ENCODE measurements at places on chromosomes 6 and 20. TPM values are rescaled to one million over a fixed set of nuclear protein-coding genes. Genes with fewer than 3 reads are reported as not detected.

The HSPA12B gene
- total RNA-seq, result not detected

The ADAT2 gene
- total RNA-seq, result 6.2 TPM

The GRM1 gene
- total RNA-seq, result 0.07 TPM

The NINL gene
- 7.9 TPM for total RNA-seq

The MAS1 gene
- total RNA-seq, result not detected

The PERP gene
- total RNA-seq, result 36.4 TPM

The HSPA1L gene
- total RNA-seq, result 1.1 TPM

The TBXT gene
- total RNA-seq, result not detected

The INSM1 gene
- total RNA-seq, result not detected

The SIRPD gene
- total RNA-seq, result not detected

The BANF2 gene
- not detected for total RNA-seq

The PBOV1 gene
- total RNA-seq, result not detected

The HDGFL1 gene
- total RNA-seq, result not detected

The CGA gene
- total RNA-seq, result 2.0 TPM

- no peak for DNase-seq
These were observed 417.8 kb upstream of the MANEA start for GRCh38 chr6:95159557-95159956.

DNA sequence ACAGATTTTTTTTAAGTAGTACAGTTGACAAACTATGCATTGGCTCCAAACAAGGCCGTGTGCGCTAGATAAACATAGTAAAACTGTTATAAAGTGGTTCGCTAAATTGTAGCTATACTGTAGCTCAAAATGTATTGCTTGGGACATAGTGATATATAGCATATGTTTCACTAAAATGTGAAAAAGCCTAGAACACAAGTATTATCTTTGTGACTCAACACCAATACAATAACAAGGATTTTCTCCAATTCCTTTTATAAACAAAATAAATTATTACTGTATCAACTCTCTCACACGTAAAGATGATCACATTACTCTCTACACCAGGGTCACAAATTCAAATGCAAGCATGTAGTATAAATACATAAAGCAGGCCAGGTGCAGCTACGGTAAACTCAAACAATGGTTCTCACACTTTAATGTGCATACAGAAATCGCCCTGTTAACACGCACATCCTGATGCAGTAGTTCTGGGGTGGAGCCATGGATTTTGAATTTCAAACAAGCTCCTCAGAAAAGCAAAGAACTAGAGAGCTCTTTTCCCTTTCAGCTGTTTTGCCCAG lies 214.6 kb downstream of the GMDS start:
- DNase-seq, result no peak

GRCh38 chr20:24779131-24779530 lies 169.9 kb upstream of the CST7 start:
- DNase-seq, result no peak

DNA sequence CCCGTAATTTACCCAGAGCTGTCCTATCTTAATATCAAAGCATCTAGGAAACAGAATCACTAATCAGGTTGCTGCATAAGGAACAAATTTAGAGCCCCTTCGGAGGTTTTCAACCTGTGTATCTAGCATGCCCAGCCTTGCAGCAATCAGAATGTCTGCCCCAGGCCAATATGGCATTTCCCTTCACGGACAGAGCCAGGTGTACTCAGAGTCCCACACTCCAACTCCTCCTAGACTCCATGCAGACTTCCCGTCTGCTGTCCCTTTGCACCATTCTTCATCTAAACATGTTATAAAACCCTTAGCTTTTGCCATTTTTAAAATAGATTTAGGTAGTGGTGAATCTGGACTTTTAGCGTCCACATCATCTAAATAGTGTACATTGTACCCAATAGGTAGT lies 61.0 kb downstream of the ZHX3 start:
- DNase-seq, result no peak

- DNase-seq, result no peak
These were observed 120.4 kb upstream of the ZNF184 start for GRCh38 chr6:27593200-27593818.

- DNase-seq, result peak; percentile 49
These were observed 26.4 kb upstream of the SIRPA start for GRCh38 chr20:1868856-1869255.

DNA sequence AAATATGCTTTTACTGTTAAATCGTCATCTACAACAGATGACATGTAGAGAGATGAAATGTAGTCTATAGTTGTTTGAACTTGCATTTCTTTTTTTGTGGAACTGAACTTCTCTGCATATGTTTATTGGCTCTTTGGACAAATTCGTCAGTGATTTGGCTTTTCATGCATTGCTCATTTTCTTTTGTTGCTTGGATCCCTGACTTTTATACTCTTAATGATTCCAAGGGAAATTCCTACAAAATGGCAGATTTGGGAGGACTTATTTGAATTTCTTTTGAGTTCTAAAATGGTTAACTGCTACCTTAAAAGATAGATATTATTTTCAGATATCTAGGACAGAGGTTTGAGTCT lies 65.4 kb downstream of the UTRN start:
- DNase-seq, result no peak

- no peak for DNase-seq
These were observed 6.8 kb upstream of the PLCB4 start for GRCh38 chr20:9062066-9062465.

DNA sequence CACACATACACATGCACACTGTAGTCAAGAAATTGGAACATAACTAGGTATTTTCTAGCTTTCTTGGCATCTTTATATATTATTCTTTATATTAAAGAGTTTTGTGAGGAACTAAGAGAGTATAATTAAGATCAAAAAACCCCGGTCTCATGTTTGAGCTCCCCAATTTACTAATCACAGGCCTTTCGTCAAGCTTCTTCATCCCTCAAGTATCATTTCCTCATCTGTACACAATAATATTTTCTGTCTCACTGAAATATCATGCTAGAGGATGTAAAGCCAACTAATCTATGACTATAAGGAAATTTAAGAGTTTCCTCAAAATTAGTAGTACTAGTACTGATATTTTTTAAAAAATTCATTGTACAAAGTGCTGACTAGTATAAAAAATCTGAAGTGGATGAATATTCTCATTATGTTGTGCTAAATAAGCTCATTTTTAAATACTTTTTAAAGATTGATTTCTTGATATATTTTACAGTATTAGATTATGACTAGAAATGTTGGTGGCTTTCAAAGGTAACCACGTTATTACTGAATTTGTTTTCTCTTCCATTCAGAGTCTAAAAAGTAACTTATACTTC lies 28.0 kb downstream of the PEX3 start:
- DNase-seq, result no peak

GRCh38 chr6:16109659-16110305 lies 19.1 kb upstream of the MYLIP start:
- DNase-seq, result no peak

DNA sequence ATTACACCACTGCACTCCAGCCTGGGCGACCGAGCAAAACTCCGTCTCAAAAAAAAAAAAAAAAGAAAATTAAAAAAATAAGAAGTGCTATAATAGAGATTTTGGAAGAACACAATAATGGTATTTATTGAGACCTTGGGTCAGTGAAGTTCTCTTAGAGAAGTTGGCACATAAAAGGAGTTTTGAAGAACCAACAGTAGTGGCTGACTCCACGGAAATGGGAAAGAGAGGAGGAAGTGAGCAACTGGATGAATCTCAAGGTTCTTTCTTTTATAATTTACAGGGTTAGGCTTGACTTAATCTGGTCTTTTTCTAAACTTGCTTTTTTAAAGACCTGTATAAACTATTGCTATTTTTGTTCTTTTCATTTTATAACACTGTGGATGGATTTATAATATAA lies 52.8 kb downstream of the TOMM6 start:
- DNase-seq, result no peak

- DNase-seq, result no peak
These were observed 74.4 kb downstream of the NOL4L start for GRCh38 chr20:32510601-32511357.

- DNase-seq, result no peak
These were observed 110.9 kb upstream of the AKAP12 start for GRCh38 chr6:151128763-151129370.

DNA sequence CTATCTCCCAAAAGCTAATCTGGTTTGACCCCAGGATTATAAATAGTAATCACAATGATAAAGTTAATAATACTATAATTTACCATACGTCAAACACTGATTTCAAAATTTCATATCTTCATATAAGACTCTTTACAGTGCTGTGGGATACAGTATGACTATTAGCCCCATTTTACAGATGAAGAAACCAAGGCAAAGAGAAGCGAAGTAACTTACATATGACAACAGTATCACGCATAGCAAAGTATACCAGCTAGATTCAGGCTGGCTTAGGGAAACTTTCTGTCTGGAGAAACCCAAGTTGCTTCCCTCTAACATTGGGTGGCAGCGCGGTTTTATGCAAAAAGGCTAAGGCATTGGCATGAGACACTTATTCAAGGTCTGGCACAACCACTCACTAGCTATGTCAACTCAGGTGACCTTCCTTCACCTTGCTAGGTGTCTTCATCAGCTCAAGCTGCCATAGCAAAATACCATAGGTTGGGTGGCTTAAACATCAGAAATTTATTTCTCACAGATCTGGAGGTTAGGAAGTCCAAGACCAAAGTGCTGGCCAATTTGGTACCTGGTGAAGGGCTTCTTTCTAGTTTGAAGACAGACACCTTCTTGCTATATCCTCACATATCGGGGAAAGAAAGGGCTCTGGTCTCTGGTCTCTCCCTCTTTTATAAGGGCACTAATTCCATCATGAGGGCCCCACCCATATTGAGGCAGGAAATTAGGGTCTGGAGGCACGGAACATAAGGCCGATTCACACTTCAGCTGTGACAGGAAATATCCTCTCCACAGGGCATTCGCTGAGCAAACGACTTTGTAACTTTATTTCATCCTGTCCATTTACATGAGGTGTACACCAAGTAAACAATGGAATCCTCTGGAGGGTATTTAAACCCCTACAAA lies 22.4 kb upstream of the UTRN start:
- DNase-seq, result no peak

DNA sequence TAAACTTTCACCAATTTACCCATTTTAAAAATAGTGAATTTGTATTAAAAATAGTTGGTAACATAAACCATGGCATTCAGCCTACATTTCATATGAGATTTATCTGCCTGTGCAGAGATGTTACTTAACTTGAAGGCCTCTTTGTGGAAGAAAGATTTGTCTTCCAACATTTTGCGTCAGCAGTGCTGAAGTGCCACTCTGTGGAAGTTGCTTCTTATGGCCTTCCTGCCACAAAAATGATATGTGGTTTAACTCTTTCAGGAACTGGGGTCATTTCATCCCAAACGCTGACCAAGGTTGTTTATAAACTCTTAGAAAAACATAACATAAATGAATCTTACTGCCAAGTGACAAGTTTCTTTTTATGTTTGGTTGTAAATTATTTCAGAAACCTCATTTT lies 246.8 kb downstream of the ARID1B start:
- peak; percentile 81 for DNase-seq

GRCh38 chr6:108654465-108655106 lies 93.9 kb downstream of the FOXO3 start:
- peak; percentile 41 for DNase-seq

DNA sequence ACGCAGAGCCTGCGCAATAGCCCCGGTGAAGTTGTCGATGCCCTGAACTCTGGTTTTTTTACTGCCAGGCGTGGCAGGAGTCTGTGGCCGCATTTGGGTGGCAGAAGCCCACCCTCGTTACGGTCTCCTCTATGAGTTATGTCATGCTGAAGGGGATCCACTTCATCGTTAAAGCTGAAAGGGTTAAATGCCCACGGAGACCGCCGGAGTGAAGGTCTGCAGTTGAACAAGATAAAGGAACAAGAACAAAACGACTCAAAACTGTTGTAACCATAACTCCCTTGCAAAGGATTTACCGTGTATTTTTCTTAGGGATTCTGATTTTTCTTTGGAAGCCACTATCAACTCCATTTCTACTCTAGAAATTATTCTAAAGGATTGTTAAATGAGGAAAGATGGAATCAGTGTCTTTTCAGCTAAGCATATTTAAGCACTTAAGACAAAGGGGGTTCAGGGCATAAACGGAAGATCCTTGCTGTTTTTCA lies 501 bp upstream of the ELOVL5 start:
- DNase-seq, result no peak

DNA sequence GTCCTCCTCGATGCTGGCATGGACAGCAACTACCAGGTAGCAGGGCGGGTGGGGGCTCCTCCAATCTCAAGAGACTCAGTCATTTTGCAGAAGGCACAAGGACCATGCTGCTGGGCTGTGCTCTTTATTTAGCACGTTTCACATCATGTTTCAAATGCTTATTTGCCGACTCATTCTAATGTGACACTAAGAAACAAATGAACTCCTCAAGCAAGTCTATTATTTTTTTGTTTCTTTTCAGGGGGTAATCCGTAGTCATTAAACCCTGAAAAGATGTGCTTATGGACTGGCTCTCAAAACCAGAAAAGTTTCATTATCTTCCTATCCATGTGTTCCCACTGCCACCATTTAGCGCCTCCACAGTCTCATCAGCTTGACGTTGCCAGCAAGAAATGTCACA lies 92.9 kb downstream of the ANKS1A start:
- peak; percentile 42 for DNase-seq
